Thyroid gland (tissue), 4 donors: ENCODE measurements at places on chromosomes 6 and 20. TPM values are rescaled to one million over a fixed set of nuclear protein-coding genes. Genes with fewer than 3 reads are reported as not detected.

Gene CST1
- not detected for total RNA-seq

Gene FOXC1
- 4.0 TPM for total RNA-seq

Gene MLIP
- 4.0 TPM for total RNA-seq

Gene GCNT2
- total RNA-seq: 9.8 TPM

Gene BFSP1
- total RNA-seq: 8.7 TPM

Gene SPACA1
- not detected for total RNA-seq

Gene RSPH4A
- 1.2 TPM for total RNA-seq

Gene C6orf15
- total RNA-seq: not detected

Gene PNISR
- total RNA-seq: 283 TPM

Gene CGAS
- 4.8 TPM for total RNA-seq

Gene FOXQ1
- 2.8 TPM for total RNA-seq

Gene TAAR6
- not detected for total RNA-seq

Gene SLC25A27
- total RNA-seq: 46.3 TPM

Gene SASH1
- total RNA-seq: 208 TPM

Gene OTOR
- not detected for total RNA-seq

Gene PBOV1
- not detected for total RNA-seq

Gene VSX1
- total RNA-seq: not detected

Gene MYMX
- not detected for total RNA-seq

Gene SYCP2L
- 4.5 TPM for total RNA-seq

Gene OLIG3
- not detected for total RNA-seq

Gene SNRPB2
- 42.0 TPM for total RNA-seq
